ENCODE measurements at places on chromosomes 3 and 15.

GRCh38 chr3:28569357-28569756 is 220.7 kb upstream of the AZI2 start:
- DNase-seq = no peak

DNA sequence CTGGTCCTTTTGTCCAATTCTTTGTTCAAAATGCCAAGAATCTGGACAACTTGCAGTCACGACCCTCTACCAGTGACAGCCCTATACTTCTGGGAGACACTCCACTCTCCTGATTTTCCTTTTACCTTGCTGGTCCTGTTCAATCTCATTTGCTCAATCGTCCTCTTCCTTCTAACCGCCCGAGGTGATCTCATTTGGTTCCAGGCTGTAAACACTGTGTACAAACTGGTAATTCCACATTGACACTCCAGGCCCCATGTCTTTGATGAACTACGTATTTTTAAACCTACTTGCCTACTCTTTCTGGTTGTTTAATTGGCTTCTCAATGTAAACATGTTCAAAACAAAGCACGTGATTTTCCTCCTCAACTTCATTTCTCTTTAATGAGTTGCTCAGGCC is 23.7 kb upstream of the C3orf49 start:
- DNase-seq = no peak

GRCh38 chr3:73999501-73999900 is 374.8 kb upstream of the PDZRN3 start:
- no peak for DNase-seq

DNA sequence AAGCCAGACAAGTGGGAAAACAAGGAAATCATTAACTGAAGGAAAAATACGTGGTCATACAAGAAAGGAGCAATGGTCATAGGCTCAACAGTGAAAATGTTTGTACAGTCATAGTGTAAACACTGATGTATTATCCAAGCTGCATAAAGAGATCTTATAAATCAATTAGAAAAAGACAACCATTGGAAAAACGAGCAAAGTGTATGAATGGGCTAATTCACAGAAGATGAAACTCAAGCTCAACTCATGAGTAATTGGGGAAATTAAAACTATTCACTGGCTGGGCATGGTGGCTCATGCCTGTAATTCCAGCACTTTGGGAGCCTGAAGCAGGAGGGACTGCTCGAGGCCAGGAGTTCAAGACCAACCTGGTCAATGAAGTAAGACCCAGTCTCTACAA is 6.4 kb upstream of the IGF2BP2 start:
- no peak for DNase-seq

- no peak for DNase-seq
Observed at GRCh38 chr3:7315037-7315436, 454.1 kb downstream of the GRM7 start.

DNA sequence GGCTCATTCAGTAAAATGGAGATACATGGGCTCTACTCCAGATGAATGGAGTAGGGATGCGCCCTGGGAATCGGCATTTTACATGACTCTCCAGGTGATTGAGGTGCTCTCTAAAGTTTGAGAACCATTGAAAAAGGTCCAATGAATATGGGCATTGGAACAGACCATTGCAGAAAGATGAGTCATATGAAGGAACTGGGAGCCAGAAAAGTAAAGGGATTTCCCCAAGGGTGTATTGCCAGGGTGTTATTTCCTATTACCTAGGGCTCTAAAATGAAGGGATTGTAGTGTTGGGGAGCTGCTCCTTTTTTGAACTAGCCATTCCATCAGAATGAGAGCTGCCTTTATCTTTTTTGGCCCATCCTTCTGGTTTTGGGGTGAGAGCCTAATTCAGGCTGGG is 21.7 kb downstream of the CLDN11 start:
- DNase-seq = no peak

DNA sequence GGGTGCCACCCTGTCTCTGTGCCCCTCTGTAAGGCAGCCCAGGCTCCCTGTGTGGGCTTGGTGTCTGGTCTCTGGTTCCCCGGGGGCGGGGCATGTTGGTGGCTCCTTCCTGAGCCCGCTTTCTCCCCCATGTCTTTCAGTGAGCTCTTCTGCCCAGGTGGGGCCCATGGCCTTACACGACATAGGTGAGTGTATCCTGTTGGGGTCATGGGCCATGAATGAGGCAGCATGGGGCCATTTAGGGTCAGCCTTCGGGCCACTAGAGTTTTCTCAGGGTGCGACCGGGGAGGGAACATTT is 195.1 kb downstream of the UBE3A start:
- DNase-seq = no peak

All from stimulated activated CD4-positive, alpha-beta T cell treated with anti-CD3 and anti-CD28 coated beads, Interleukin-4, amount 100 ng/mL, for 24 hours (primary cell).